ENCODE measurements at places on chromosomes 2 and 18. TPM values are rescaled to one million over a fixed set of nuclear protein-coding genes. Genes with fewer than 3 reads are reported as not detected.

The GREB1L gene
- total RNA-seq = not detected

The STPG4 gene
- total RNA-seq = not detected

The CNDP1 gene
- 0.25 TPM for total RNA-seq

The VIT gene
- total RNA-seq = not detected

The INPP5D gene
- 154 TPM for total RNA-seq

The PRKD3 gene
- total RNA-seq = 44.1 TPM

The IL37 gene
- total RNA-seq = not detected

The MAIP1 gene
- 34.6 TPM for total RNA-seq

The COL3A1 gene
- not detected for total RNA-seq

The CHN1 gene
- 5.6 TPM for total RNA-seq

The TRIM43 gene
- total RNA-seq = not detected

The RAPH1 gene
- 5.8 TPM for total RNA-seq

The FAM161A gene
- 0.91 TPM for total RNA-seq

The UGT1A4 gene
- total RNA-seq = not detected

The ANKRD30BL gene
- not detected for total RNA-seq

The ARHGAP15 gene
- total RNA-seq = 158 TPM

The TMEM17 gene
- total RNA-seq = not detected

The CERKL gene
- not detected for total RNA-seq

The REG1B gene
- total RNA-seq = not detected

The SOWAHC gene
- 1.3 TPM for total RNA-seq

The GNAL gene
- total RNA-seq = 0.11 TPM

The FHOD3 gene
- not detected for total RNA-seq

The CDH19 gene
- total RNA-seq = not detected

The KLF11 gene
- 29.6 TPM for total RNA-seq

The CRYGD gene
- not detected for total RNA-seq
